ENCODE measurements at places on chromosomes 11 and 22.
A peak's percentile ranks its signal among the peaks of the same experiment; 100 is the strongest.

GRCh38 chr11:34114471-34114870 lies 9.0 kb downstream of the NAT10 start:
- H3K36me3 ChIP-seq = peaks cover 90% of the 10 kb centered on the region
- no peaks in the 10 kb centered on the region for H3K27me3 ChIP-seq

GRCh38 chr11:69148377-69148762 lies 7.4 kb upstream of the SMIM38 start:
- no peak for DNase-seq
- H3K4me3 ChIP-seq = no peak overlapping the region
- no peaks in the 10 kb centered on the region for H3K36me3 ChIP-seq
- H3K27ac ChIP-seq = no peak overlapping the region
- H3K4me1 ChIP-seq = no peaks in the 10 kb centered on the region
- H3K27me3 ChIP-seq = no peaks in the 10 kb centered on the region

GRCh38 chr11:34317036-34317360 lies 40.8 kb downstream of the ABTB2 start:
- H3K27ac ChIP-seq = no peak overlapping the region
- H3K27me3 ChIP-seq = no peaks in the 10 kb centered on the region
- H3K4me1 ChIP-seq = no peaks in the 10 kb centered on the region
- no peaks in the 10 kb centered on the region for H3K36me3 ChIP-seq
- no peak for DNase-seq
- H3K4me3 ChIP-seq = no peak overlapping the region

DNA sequence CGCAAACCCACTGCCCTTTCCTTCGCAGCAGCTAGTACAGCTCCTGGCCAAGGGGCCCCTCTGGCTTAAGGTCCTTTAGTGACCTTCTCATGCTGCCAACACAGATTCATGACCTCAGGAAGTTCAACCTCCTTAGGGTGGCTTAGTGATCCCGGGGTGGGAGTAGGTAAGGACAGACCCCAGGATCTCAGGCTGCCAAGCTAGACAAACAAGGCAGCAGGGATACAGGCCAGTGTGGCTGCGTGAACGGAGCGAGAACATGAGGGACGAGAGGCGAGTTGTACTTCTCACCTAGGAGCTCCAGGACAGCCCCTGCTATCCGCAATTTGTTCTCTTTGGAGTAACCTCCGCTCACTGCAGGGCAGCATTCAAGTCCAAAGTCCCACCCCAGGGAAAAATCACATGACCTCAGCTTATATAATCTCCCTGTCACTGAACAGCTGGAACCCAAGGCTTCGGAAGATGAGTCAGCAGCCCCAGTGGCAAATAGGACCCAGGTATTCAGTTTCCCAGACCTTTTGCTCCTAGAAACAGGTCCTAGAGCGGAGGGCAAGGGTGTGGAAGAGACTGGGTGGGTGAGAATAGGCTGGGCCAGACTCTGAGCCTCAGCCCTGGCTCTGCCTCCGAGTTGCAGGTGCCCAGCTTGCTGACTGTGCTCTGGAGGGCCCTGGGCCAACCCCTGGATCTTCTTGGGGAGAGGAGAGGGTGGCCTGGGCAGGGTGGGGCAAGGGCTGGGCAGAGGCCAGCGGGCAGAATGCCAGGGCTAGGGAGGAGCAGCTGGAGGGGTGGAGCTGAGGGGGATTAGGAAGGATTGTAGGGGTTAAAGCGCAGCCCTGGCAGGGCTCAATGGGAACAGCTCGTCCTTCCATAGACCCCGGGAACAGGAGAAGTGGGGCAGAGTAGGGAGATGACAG lies 13.1 kb downstream of the USP2 start:
- DNase-seq = peak; percentile 49
- H3K4me3 ChIP-seq = no peak overlapping the region
- peaks cover 14% of the 10 kb centered on the region for H3K27me3 ChIP-seq
- no peak overlapping the region for H3K27ac ChIP-seq
- H3K4me1 ChIP-seq = peaks cover 18% of the 10 kb centered on the region

DNA sequence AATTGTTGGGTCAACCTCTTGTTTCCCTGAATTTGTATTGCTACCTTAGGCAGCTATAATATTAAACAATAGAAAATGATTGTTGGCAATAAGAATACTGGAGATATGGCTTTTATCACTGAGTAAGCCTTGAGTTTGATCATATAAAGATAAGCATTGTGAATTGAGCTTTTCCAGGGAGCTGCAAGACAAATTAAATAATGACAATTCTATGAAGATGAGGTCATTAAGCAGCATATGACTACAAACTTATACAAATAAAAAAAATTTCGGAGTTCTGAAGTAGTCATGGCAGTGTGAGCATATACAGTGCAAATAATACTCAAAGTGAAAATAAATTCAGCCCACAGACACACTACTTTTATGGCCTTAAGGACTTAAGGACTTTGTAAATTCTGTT lies 161.1 kb upstream of the ANO5 start:
- no peaks in the 10 kb centered on the region for H3K27me3 ChIP-seq
- H3K4me3 ChIP-seq = no peak overlapping the region
- no peak for DNase-seq
- H3K27ac ChIP-seq = no peak overlapping the region
- H3K36me3 ChIP-seq = no peaks in the 10 kb centered on the region

GRCh38 chr11:8061555-8062428 lies 19.2 kb upstream of the TUB start:
- no peaks in the 10 kb centered on the region for H3K36me3 ChIP-seq
- DNase-seq = peak; percentile 80
- no peak overlapping the region for H3K27ac ChIP-seq
- H3K27me3 ChIP-seq = no peaks in the 10 kb centered on the region

DNA sequence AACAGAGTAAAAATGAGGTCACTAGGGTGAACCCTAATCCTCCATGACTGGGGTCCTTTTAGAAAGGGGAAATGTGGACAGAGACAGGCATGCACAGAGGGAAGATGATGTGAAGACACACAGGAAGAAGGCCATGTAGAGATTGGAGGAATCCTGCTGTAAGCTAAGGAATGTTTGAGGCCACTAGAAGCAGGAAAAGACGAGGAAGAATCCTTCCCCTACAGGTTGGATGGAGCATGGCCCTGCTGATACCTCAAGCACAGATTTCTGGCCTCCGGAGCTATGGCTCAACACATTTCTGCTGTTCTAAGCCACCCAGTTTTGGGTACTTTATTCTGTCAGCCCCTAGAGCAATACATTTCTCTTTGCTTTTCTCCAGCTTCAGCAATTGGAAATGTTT lies 486.9 kb downstream of the MIAT start:
- H3K4me1 ChIP-seq = no peaks in the 10 kb centered on the region
- DNase-seq = peak; percentile 59
- peaks cover 16% of the 10 kb centered on the region for H3K27me3 ChIP-seq

DNA sequence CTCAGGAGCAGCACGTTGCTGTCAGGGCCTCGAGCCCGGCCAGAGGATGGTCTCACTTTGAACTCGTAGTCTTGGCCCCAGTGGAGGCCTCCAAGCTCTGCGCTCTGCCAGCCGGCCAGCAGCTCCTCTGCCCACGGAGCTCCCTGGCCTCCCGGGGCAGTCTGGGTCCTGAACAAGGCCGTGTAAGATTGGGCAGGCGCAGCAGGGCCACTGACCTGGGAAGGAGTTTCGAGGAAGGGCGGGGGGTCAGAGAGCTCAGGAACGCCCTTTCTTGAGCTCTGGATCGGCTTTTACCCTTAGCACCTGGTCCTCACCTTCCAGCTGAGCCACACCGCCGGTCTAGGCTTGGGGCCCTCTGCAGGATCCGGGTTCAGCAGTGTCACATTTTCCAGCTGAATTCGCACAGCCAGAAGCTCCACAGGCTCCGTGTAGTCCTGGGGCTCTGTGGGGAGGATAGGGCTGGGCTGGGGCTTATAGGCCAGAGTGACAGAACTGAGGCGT lies 2.1 kb downstream of the ROBO4 start:
- H3K27me3 ChIP-seq = peaks cover 36% of the 10 kb centered on the region
- no peak overlapping the region for H3K4me3 ChIP-seq
- peaks cover 9% of the 10 kb centered on the region for H3K4me1 ChIP-seq
- peak; percentile 38 for DNase-seq
